ENCODE measurements at places on chromosomes 3 and 15. TPM values are rescaled to one million over a fixed set of nuclear protein-coding genes. Genes with fewer than 3 reads are reported as not detected.

The RTP3 gene
- total RNA-seq = not detected

The TMEM266 gene
- total RNA-seq = not detected

The IL17RB gene
- 60.7 TPM for total RNA-seq

DNA sequence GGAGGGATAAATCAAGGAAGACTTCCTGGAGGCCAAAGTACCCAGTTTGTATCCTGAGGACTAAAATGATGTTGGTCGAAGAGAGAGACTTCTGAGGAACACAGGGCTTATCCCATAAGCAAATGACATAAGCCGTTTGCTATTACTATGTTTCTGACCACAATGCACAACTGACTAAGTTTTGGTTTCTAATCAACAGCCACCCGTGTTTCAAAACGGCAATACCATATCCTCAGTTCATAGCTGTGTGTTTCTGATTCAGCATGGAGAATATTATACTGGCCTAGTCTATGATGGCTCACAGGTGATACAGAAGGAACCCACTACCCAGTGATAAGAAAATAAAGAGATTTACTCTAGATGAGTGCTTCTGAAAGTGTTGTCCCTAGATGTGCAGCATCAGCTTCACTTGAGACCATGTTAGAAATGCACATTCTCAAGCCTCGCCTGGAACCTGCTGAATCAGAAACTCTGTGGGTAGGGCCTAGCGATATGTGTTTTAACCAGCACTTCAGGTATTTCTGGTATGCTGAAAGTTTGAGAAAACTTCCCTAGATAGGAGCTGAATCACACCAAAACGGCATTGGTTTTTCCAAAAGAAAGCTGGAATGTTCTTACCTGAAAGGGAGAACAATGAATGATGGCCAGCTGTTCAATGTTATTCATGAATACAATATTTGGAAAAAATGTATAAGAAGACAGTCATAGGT is 639.7 kb upstream of the NR2F2 start:
- no peak overlapping the region for H3K27ac ChIP-seq
- no peaks in the 10 kb centered on the region for H3K27me3 ChIP-seq
- H3K36me3 ChIP-seq = no peaks in the 10 kb centered on the region
- H3K4me1 ChIP-seq = peaks cover 1% of the 10 kb centered on the region
- no peak for DNase-seq

DNA sequence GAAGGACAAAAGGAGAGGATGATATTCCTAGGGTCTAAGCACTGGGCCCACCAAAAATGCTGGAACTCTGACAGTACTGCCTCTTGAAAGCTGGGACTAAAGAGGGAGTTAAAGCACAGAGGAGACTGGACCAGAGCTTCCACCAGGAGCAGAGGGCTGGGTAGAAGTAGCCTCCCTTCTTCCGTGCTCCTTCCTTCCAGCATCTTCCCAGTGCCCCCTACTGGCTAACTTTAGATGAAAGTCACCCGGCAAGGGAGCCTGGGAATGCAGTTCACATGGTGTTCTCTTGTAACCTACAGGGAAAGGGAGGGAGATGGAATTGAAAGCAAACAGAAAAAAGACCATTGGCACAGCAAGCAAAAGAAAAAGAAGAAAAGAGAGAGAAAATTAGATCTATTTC is 106.1 kb upstream of the COL8A1 start:
- no peak overlapping the region for H3K4me3 ChIP-seq
- no peak overlapping the region for H3K27ac ChIP-seq
- no peaks in the 10 kb centered on the region for H3K4me1 ChIP-seq

DNA sequence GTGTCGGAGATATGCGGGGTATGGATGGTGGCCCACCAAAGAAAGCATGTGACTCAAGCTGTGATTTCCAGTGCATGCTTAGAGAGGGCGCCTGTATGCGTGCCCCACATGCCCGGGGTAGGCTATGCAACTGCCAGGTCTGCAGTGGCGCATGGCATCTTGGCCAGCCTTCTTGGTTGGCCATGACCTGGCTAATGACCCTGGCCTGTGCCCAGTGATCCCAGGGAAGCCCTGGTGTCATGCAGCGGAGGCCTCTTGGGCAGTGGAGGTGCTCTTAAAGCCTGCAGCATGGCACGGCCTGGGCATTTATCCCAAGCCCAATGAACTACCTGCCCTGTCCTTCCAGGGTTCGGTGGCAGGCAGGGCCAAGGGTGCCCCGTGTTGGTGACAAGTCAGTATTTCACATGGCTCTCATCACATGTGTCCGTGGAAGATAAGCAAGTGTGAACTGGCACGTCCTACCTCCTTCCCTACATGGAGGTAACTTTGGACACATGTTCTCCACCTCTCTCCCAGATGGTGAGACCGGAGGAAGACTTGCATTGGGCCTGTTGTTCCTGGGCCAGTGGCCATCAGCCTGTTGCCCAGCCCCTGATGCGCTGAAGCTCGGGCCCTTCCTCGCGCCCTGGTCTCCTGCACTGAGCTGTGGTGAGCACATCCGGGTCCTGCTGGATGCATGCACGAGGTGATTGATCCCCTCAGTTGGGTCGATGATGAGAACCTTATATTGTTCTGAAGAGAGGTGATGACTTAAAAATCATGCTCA is 192.0 kb downstream of the UBE3A start:
- H3K4me3 ChIP-seq = no peak overlapping the region
- no peaks in the 10 kb centered on the region for H3K4me1 ChIP-seq

DNA sequence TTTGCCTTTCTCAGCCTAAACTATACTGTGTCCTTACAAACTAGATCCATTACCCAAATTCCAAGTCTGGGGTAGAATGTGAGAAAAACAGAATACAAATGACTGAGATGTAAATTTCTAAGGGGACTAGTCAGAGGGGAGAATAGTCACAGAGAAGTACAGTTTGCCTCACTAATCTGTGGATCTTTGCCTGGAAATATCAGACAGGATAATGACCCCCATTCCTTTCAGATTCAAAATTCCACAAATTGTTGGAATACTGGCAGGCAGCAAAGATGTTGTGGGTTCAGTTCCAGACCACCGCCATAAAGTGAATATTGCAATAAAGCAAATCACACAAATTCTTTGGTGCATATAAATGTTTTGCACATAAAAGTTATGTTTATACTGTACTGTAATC is 762.8 kb upstream of the NR2F2 start:
- no peak for DNase-seq
- H3K36me3 ChIP-seq = no peaks in the 10 kb centered on the region
- no peaks in the 10 kb centered on the region for H3K4me1 ChIP-seq
- H3K4me3 ChIP-seq = no peak overlapping the region
- no peaks in the 10 kb centered on the region for H3K27me3 ChIP-seq

DNA sequence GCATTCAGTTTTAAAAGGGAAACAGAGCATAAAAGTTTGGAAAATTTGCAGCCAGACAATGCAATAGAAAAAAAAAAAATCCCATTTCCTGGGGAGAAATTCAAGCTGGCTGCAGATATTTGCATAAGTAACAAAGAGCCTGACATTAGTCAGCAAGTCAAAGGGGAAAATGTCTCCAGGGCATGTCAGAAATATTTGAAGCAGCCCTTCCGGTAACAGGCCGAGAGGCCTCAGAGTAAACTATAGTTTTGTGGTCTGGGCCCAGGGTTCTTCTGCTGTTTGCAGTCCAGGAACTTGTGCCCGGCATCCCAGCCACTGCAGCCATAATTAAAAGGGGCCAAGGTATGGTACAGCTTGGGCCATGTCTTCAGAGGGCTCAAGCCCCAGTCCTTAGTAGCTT is 411.6 kb upstream of the BCHE start:
- no peak overlapping the region for H3K4me3 ChIP-seq
- no peaks in the 10 kb centered on the region for H3K36me3 ChIP-seq
- H3K27me3 ChIP-seq = no peaks in the 10 kb centered on the region
- DNase-seq = no peak
- no peaks in the 10 kb centered on the region for H3K4me1 ChIP-seq

GRCh38 chr3:14358426-14359211 is 43.8 kb upstream of the SLC6A6 start:
- H3K4me1 ChIP-seq = no peaks in the 10 kb centered on the region
- no peak overlapping the region for H3K4me3 ChIP-seq
- H3K27ac ChIP-seq = no peak overlapping the region
- no peaks in the 10 kb centered on the region for H3K36me3 ChIP-seq
- DNase-seq = no peak

GRCh38 chr3:11238060-11238459 is 34.1 kb upstream of the ATG7 start:
- H3K27ac ChIP-seq = peak overlapping the region; percentile 74
- H3K4me3 ChIP-seq = no peak overlapping the region
- DNase-seq = peak; percentile 17
- peaks cover 14% of the 10 kb centered on the region for H3K27me3 ChIP-seq

DNA sequence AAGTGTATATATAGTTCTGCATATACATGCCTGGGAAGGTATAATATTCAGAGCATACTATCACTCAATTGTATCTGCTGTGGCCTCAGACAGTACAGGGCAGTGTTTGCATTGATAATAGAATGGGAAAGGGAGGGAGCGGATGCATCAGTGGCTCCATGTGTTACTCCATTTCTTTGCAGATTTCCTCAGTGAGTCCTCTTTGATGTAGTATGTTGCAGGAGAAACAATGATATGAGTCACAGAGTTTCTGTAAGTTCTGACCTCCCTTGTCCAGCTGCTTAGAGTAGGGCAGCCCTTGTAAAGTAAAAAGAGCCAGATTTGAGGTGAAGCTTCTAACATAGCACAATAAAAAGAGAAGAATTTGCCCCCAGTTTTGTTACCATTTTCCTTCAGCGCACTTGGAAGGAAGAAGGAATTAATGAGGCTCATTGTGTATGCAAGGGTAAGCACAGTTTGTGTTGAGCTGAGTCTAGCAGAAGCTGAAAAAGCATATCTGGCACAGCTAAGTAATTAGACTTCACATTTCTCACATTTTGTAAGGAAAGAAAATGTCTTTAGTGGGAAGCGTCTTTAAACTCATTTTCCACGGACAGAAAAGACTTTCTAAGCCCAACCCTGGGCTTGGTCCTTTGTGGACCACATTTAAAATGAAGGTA is 555.8 kb upstream of the IL12A start:
- no peaks in the 10 kb centered on the region for H3K36me3 ChIP-seq
- H3K4me1 ChIP-seq = no peaks in the 10 kb centered on the region
- H3K27me3 ChIP-seq = no peaks in the 10 kb centered on the region
- H3K27ac ChIP-seq = no peak overlapping the region
- no peak for DNase-seq

- H3K4me1 ChIP-seq = peaks cover 11% of the 10 kb centered on the region
- no peak overlapping the region for H3K27ac ChIP-seq
- H3K4me3 ChIP-seq = no peak overlapping the region
- H3K27me3 ChIP-seq = peaks cover 9% of the 10 kb centered on the region
- peaks cover 5% of the 10 kb centered on the region for H3K36me3 ChIP-seq
Measured at GRCh38 chr3:42680806-42681205, 4.5 kb upstream of the KLHL40 start.

Measured in activated CD4-positive, alpha-beta memory T cell treated with anti-CD3 and anti-CD28 coated beads, Interleukin-2, amount 10 ng/mL, durations not matched to agents 7 days and 5 days (primary cell).